ENCODE measurements at places on chromosomes 1 and 21.

DNA sequence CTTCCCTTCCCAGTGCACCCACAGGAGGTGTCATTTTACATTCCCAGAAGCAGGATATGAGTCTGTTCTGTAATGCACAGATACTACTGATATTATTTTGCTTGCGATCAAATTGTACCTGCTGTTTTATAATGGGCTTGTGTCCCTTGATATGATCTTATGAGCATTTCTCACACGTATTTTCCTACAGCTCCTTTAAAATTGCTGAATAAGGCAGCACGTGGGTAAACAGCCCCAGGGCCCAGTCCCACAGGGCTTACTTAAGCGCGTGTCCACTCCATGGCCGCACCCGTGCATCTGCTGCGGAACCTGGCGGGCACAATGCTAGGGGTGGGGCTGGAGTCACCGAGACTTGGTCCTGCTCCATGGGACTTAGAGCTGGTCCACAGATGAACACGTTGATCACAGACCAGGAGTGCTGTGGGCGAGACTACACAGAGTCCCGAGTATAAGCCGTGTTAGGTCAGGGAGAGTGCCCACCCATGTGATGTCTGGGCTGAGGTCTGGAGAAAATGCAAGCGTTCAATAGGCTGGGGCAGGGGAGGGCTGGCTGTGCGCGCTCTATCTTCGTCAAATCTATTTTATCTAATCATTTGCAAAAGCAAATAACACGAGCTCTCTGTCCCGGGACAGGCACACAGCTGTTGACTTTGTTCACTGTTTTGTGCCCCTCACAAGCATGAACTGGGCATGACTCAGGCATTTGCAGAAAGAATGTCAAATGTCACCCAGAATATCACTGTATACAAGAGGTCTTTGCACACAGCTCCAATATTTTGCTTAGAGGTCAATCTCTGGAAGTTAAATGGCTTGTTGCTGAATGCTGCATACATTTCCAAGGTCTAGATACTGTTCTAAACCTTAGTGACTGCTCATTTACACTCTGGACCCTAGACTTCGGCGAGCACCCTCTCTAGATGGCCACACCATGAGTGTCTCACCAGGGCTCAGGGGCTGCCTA is 119.3 kb downstream of the CRYAA start:
- DNase-seq: no peak

GRCh38 chr1:92081031-92081430 is 886 bp downstream of the BTBD8 start:
- DNase-seq: no peak

DNA sequence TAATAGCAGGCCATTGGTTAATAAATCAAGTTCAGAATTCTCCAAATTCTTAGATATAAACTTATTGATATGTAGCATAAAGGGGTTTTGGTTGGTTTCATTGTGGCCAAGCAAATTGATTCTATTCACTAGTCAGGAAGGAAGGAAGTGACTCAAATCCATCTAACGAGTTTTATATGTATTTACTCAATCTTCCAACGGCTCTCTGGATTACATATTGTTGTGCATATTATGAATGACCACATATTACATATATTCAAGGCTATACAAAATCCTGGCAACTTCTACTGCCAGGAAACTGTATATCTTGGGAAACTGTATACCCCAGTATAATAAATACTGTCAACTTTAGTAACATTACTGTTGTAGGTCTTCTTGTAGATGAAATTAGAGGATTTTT is 20.1 kb upstream of the PDE4B start:
- DNase-seq: no peak

GRCh38 chr1:160167580-160167979 is 16.2 kb downstream of the ATP1A4 start:
- DNase-seq: no peak

DNA sequence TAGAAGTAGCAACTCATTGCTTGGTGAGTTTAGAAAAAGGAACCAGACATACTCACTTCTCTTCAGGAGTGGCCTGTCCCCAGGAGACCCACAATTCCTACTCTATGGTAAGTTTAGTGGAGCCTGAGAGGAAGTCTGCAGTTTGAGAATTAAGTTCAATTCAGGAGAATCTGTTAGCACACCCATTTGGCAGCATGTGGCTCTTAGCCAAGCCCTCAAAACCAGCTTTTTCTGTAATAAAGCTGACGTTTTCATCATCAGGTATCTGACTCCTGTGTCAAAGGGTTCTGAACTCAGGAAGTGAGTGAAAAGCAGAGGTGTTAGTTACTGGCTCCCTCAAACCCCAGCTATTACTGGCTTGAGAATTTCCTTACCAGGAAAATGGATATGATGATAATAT is 20.4 kb upstream of the RGS16 start:
- no peak for DNase-seq

DNA sequence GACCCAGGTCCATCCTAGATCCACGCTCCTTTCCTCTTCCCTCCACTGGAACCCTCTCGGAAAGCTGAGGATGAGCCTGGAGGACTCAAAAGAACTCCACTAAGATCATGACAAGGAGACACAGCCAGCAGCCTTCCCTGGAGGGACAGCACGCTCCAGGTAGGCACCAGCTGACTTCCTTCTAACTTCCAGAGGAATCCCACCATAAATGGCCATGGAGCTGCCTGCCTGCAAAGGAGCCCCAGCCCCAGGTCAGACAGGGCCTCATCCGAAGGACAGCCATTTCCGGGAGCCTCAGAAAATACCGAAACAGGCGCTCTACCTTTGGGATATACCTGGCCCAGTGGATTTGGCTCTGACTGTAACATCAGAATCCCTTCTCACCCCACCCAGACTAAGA is 4.1 kb downstream of the SH3BP5L start:
- peak; percentile 93 for DNase-seq

DNA sequence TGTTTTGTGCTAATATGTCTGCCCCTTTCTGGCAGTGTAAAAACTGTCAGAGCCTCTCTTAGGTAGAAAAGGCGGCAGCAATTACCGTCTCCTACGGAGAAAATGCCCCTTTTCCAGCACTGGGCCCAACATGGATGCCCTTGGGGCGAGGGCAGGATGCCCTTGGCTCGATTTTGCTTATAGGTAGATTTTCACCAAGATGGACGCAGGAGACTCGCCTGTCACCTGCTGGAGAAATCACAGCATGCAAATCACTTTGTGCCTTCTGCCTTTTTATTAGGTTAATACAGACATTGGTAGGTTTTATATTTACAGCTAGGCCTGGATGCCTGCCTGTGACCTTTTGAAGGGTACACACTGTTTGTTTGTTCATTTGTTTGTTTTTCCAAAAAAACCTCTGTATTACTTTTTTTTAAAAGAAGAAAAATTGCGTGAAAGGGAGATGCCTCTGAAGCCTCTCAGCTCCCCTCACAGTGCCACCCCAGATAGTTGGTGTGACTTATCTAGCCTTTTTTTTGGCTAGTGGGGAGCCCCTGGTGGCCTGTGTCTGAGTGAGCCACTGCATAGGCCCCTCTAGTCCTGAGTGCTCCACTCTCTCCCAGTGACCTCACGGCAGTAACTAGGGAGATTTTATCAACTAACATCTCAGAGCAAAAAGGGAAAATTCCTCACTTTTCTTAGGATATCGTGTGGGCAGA is 2.5 kb downstream of the ATP1B1 start:
- no peak for DNase-seq

DNA sequence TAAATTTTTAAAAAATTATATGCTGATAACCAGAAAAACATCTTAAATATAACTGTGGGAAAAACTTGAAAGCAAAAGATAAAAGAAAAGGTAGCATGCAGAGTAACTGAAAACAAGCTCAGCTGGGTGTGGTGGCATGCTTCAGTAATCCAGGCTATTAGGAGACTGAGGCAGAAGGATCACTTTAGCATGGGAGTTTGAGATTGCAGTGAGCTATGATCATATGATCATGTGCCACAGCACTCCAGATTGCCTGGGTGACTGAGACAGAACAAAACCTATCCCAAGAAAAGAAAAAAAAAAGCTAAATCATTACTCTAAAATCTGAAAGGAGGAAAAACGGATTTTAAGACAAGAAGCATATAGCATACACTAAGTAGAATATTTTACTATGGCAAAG is 1624.0 kb downstream of the AMY1C start:
- no peak for DNase-seq

DNA sequence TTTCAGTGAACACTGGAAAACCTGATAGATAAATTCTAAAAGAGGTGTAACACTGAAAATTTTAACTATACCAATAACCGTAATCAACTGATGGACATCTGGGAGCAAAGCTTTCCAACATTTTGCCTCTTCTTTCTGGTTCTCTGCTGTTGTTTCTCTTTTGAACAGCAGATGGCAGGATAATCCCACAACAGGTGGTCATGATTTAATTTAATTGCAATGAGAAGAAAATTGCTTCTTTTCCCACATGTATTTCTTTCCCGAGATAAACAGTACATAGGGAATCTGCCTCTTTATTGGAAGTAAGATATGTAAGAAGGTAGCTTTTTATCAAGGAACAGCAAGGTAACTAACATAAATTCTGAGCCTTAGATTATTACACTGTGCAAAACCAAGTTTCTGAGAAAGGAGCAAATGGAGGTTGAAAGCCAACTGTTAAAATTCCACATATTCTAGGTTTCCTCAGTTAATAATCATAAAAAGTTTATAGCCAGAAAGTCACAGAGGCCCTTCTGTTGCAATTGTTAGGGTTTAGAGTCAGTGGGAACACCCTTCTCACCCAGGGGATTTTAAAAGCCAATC is 72.9 kb downstream of the RPS6KA1 start:
- DNase-seq: no peak

GRCh38 chr1:9319789-9320519 is 27.3 kb downstream of the SPSB1 start:
- DNase-seq: no peak

GRCh38 chr1:147654511-147654910 is 15.8 kb downstream of the ACP6 start:
- no peak for DNase-seq

DNA sequence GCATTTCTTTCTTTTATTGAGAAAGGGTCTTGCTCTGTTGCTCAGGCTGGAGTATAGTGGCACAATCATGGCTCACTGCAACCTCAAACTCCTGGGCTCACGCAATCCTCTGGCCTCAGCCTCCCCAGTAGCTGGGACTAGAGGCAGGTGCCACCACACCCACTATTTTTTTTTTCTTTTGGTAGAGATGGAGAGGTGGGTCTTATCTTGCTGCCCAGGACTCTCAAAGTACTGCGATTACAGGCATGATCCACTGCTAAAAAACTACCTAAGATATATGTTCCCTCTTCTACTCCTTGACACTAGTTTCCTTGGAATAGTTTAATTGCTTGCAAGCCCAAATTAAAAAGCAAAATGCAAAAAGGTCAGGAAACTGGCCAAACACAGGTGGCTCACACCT is 56.9 kb upstream of the GUCA2A start:
- DNase-seq: no peak

DNA sequence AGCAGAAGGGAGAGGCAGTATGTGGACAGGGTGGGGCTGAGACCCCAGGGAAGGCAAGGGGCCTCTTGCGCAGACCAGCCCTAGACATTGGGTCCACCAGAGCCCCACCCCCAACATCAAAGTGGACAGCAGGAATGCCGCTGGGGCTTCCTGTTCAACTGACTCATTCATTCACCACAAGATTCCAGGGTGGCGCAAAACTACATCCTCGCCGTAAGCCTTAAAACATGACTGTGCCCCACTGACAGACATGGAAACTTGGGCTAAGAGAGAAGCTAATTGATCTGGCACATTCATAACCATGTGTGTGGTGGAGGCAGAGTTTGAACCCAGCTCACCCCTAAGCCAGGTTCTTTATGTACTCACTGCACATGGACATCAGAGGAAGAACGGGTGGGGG is 14.0 kb downstream of the COL16A1 start:
- DNase-seq: no peak

- no peak for DNase-seq
Observed at GRCh38 chr1:53183095-53183990, 13.3 kb upstream of the CPT2 start.

GRCh38 chr1:1799716-1800115 is 21.4 kb upstream of the NADK start:
- no peak for DNase-seq

DNA sequence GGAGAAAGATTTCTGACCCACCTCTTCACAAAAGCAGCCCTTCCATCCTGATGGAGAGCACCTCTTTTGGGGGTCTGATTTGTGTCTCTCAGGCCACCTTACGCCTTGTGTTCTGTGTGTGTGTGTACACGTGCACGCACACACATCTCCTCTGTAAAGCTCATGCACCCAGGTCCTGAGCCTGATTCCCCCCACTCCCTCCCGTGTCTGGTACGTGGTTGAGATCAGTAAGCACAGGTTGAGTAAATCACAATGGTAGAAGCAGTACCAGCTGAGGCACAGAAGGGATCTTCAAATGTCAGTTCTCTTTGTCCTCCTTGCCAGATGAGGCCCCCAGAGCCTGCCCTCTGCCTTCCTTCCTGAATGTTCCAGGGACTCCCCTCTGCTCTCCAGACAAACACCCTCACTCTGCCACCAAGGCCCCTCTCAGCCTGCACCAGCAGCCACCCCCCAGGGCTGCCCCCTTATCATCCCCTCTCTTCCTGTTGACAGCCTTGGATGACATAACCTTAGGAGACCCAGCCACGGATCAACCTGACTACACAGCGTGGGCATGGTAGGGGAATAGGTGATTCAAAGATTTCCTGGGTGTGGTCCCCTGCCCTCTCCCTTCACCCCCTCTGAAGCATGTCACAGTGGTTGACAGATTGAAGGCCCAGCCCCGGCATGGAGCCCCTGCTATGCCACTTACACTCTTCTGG is 112.8 kb downstream of the HIVEP3 start:
- DNase-seq: no peak

GRCh38 chr1:34682452-34683223 is 72.2 kb upstream of the GJB5 start:
- peak; percentile 42 for DNase-seq

- no peak for DNase-seq
Observed at GRCh38 chr21:16517383-16517782, 787.6 kb downstream of the USP25 start.

DNA sequence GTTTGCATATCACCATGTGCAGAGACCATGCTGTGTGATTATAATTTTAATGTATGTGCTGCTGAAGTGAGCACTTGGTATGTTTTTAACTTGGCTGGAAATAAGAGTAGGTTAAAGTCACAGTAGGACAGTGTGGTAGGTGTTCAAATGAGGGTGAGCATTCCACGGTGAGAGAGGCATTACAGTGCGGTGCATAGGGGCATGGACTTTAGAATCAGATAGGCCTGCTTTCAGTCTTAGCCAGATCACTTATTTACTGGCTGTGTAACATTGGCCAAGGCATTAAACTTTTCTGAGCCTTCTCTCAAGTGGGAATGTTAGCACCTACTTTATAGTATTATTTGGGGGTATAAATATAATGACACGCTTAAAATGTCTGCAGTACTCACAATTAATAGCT is 43.2 kb downstream of the GIPC2 start:
- no peak for DNase-seq

- no peak for DNase-seq
Observed at GRCh38 chr1:163230827-163231226, 28.1 kb upstream of the RGS5 start.

DNA sequence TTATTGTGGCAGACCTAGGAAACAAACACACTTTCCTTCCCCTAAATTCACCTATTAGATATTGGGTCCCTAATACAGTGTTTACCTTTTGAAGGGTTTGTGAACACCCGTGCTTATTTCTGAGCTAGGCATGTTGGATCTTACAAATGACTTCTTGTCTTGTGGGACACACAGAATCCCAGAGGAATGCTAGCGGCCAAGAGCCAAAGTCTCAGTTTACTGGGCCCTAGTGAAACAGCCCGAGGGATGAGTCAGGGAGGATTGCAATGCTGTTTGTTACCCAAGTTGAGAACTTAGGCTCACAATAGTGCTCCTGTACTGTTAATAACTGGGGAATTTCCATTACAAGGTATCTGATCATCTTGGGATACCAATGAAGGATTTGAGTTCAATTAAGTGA is 100.1 kb upstream of the AKT3 start:
- no peak for DNase-seq
